ENCODE measurements at places on chromosomes 5 and 9. TPM values are rescaled to one million over a fixed set of nuclear protein-coding genes. Genes with fewer than 3 reads are reported as not detected.

GRCh38 chr5:171424726-171425125 lies 5.3 kb downstream of the FGF18 start:
- no peak for DNase-seq

DNA sequence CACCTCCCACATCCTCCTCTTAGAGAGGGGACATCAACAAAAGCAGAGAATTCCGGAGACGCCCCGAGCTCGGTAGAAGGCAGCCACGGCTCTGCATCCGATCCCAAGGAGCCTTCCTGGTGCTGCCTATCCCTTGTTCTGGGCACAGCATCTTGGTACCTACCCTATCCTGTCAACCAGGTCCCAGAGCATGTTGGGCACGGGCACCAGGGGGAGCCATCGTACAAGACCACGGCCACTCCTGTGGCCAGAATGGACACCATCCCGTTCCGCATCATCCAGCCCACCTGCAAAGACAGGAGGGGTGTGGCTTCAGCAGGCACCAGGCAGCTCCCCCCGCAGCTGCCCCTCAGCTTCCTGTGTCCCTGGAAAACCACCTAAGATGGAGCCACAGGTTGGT lies 62.7 kb upstream of the ZNF354A start:
- no peak for DNase-seq

DNA sequence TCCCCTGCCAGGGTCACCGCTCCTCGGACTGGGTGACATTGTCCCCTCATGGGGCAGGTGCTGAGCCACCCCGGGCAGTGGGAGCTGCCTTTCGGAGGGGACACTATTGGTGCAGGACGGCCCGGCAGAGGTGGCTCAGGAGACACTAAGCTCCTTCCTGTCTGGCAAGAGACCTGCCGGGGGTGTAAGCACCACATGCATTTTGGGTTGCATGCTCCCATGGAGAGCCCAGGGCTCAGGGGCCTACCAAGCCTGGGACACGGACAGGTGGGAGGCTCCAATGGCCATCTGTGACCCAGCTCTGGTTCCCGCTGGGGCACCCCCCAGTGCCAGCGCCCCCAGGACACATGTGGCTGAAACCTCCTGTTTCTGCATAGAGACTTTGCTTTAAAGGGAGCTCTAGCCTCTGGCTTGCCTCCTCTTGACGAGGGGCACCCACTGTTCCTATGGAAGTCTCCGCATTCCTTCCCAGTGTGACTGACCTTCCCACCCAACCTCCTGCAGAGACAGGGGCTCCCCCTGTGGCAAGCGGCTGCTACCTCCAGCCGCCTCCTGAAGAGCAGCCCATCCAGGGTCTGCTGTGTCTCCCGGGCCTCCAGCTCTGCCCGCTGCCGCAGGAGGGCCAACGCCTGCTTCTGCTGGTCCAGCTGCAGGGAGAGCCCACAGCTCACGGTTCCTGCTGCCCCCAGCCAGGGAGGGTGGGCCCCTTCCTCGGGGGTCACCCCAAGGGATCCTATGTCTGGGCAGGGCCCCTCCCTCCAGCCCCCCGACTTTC lies 28.1 kb downstream of the CCDC187 start:
- no peak for DNase-seq

DNA sequence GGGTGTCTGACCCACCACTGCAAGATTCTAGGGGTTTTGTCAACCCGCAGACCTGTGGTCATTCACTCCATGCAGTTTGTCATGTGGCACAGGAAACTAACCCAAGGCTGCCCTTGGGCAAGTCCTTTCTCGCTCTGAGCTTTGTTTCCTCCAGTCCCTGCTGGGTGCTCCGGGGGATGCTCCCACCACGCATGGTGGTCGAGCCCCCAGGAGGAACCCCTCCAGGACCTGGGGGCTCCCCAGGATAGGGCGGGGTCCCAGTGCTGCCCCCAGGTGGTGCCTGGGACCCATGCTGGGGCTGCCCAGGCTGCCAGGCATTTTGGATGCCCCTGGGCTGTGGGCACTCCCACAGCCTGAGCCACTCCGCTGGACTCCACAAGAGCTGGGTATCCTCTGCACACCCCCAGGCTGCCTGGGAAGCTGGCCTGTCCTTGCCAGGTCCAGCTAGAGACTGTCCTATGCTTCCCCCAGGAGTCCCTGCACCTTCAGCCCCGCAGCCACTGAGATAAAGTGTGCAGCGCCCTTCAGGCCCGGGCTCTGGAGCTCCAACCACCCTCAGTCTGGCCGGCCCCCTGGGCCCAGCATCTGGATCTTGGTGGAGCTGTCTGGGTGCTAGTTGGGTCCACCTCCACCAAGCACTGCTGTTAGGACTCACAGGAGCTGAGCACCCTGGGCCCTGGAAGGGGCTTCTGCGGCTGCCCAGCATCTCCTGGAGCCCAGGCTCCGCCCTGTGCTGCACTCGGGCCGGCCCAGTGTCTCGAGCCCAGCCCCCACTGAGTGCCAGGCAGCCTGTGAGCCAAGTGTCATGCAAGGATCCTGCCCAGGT lies 104.3 kb downstream of the PHF2 start:
- DNase-seq: no peak

DNA sequence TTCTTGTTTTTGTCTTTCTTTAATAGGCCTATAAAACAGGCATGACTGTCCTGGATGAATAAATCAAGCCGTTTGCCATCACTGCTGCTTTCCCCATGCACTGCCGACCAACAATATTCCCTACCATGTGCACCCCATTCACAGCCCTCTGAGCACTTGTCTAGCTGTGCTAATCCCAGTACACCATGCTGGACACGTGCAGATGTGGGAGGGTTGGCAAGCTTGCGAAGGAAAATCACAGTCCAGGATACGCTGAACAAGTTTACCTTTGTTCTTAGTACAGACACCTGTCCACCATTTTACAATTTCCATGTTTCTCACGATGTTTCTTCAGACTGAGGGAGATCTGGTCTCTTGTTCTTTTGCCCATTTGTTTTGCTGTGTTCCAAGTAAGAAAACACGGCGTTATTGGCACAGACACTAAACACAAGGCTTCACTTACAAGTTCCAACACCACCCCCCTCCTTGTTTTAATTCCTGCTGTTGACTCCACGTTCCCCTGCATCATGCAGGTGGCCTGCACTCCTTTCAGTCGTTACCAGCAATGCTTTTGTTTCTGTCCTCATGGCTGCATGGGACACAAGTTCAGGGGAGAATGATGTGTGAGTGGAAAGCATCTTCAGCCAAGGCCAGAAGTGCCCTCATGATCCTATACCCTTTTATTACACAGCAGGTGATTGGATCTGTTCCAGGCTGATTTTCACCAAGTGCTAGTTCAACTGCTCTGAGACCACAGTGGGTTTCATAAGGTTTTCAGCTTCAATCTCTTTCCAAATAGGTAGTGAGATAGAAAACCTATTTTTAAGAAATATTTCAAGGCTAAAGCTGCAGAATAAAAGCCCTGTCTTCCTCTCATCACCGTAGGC lies 608.9 kb downstream of the IRX1 start:
- no peak for DNase-seq

DNA sequence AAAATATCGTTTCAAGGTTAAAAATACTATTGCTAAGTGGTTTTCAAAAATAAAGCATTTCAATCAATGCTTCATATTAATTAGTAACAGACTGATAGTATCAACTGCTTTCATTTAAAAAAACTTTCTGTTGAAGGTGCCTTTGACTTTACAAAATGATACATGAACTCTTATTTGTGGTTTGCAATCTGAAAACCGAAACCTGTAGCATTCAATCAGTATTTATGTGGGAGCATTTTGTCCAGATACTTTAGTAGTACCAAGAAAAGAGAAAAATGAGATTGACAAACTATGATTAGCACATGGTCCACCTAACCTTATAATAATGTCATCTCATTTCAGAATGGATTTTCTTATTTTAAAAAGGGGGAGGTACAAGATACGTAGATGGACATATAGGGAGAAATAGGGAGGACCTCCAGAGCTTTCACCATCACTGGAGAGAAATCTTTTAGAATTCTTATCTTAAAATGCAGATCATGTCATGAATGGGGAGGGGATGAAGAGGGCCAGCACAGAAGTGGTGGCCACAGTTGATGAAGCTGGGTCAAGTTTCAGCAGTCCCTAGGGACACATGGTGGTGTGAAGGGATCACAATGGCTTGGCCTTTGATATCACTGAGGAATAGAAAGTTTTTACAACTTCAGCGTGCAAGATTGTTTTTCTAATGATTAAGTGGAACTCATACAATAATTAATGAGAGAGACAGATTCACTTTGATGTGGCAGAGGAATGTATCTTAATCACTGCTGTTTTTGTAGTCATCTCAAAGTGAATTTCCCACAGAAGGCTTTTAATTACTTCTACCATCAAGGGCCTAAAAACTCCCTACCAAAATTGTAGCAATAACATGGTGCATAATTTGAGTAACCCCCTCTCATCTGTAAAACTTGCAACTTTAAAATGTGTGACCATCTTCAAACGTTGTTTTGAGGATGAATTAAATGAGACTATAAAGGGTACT lies 322.3 kb upstream of the EDIL3 start:
- DNase-seq: no peak

- no peak for DNase-seq
These were observed 494 bp downstream of the CDKN2AIPNL start for GRCh38 chr5:134411228-134411545.

SPINK4 gene
- total RNA-seq: not detected

SLC46A2 gene
- not detected for total RNA-seq
